ENCODE measurements at places on chromosomes 13 and 19.

GRCh38 chr19:39660661-39661060 lies 4.9 kb downstream of the LGALS16 start:
- no peak for DNase-seq

- peak; percentile 22 for DNase-seq
These were observed 15.4 kb upstream of the SIGLEC6 start for GRCh38 chr19:51546650-51547396.

- DNase-seq, result peak; percentile 91
These were observed 28.2 kb downstream of the KCNC3 start for GRCh38 chr19:50300814-50301606.

DNA sequence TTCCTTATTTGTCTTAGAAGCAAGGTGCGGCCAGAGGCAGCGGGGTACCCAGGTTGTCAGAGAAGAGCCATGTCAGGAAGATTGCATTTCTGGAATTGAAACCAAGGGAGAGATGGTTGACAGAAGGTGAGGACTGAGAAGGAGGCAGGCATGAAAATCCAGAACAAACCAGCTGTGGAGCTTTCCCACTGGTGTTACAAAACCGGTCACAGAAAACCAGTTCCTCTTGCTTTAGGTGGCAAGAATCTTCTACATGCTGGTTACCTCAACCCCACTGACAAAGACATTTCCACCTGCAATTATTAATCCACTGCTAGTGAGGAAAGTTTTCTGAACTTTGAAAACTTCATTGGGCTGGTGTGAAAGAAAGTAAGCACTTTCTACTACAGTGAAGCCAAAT lies 64.0 kb upstream of the MED4 start:
- DNase-seq, result no peak

DNA sequence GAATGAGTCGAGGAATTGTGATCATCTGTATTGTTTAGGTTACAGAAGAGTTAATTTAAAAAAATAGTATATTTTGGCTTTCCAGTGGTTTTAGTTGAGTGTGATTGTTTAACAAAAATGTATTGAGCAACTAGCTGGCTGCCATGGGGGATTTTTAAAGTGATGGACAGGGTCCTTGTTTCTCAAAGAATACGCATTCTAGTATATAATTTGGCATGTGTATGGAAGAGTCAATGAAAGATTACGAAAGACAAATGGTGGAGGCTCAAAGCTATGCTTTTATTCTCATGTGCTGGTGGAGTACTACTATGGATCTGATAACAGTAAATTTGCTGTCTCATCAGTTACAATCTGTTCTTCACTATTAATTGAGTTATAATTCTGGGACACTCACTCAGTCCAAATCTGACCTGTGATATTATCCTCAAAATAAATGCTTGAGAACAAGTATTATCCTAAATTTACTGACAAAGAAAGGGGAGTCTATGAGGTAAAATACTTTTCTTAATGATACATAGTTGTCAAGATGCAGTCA lies 240.0 kb downstream of the GPC6 start:
- DNase-seq, result peak; percentile 33

GRCh38 chr13:75010941-75011340 lies 471.0 kb downstream of the TBC1D4 start:
- no peak for DNase-seq

GRCh38 chr13:51000061-51000460 lies 90.5 kb downstream of the RNASEH2B start:
- no peak for DNase-seq

DNA sequence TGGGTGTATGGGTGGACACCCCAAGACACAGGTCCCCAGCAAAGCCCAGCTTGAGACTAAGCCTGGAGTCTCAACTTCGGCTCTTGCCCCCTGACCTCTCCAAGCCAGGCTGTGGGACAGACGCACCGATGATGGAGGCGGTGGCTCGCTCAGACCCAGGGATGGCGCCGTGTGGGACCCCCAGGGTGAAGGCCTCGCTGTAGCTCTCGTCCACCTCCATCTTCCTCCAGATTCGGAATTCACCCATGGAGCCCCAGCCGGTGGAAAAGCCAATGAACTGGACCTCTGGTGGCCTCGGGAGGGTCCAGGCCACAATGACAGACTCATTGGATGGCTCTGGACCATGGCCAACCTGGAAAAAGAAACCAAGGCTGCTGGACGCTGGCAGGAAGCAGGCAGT lies 39.1 kb downstream of the F2RL3 start:
- no peak for DNase-seq

DNA sequence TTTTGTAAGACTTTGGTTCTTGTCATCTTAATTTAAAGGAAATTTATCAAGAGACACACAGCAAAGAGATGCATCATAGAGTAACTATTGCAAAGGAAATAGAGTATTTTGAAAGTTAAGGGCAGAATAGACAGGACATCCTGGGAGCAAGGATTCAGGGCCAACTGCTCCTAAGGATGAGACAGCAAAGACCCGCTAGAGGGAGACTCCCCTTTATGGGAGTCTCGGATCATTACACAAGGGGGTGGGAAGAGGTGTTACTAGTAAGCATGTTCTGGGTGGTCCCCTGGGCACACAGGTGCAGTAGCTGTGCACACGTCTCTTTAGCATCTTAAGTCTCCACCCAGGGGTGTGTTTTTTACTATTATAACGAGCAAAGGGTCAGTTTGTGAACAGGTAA lies 9.6 kb downstream of the ZSCAN5C start:
- no peak for DNase-seq

DNA sequence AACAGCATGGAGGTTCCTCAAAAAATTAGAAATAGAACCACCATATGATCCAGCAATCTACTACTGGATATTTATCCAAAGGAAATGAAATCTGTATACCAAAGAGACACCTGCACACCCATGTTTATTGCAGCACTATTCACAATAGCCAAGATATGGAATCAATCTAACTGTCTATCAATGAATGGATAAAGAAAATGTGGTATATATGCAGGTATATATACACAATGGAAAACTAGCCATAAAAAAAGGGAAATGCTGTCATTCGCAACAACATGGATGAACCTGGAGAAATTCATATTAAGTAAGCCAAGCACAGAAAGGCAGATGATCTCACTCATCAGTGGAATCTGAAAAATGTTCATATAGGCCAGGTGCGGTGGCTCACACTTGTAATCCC lies 2.5 kb downstream of the ZNF780B start:
- DNase-seq, result no peak

DNA sequence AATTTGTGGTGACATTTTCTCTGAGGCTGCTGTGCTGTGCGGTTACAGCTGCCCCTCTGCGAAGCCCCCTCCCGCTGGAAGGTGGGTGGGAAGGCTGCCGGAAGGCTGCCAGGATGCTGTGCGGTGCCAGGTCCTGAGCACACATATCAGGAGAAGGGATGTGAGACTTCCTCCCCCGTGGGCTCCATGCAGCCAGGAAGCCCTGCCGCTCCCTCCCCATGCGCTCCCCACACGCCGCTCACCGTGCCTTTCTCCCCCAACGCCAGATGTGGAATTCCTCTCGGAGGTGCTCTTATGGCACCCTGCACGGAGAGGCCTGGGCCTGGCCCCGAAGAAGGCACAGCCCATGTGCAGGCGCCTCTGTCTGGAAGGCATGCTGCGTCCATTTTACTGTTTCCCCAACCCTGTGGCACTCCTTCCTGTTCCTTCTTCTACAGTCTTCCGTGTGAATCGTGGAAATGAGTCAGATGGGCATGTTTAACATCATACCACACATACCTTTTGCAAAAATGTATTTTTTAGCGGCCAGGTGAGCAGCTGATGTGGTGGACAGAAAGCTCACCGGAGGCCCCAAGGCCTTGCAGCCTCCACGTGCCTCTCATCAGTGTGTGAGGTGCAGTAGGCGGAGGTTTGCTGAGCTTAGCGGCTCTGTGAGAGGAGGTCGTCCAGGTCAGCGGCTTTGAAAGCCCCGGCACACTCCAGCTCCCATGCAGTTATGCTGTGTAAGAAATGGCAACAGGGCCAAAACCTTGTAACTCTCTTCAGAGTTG lies 88.0 kb downstream of the ATP11A start:
- DNase-seq, result no peak

DNA sequence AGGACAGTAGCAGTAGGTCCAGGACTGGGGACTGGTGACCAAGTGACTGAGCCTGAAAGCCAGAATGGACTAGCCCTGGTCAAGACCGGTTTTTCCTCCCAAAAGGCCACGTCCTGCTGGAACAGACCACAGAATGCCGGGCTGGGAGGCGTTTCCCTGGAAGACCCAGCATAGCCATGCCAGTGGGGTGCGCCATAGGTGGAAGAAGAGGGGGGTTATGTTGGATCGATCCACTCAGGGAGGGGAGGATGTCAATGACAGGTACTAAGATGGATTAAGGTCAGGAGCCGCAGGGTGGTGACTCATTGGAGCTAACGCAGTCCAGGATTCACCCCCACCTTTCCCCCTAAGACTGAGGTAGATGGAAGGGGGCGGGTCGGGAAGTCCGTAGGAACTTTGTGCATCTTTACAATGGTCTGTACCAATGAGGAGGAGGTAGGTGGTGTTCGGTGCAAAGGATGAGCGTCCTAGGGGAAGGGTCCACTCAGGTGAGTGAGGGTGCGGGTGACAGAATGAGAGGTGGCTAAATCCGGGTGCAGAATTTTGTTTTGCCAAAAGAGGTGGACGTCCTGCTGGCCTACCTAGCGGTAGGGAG lies 21.0 kb downstream of the VASP start:
- peak; percentile 40 for DNase-seq

GRCh38 chr13:37118016-37118415 lies 12.6 kb upstream of the CSNK1A1L start:
- no peak for DNase-seq

DNA sequence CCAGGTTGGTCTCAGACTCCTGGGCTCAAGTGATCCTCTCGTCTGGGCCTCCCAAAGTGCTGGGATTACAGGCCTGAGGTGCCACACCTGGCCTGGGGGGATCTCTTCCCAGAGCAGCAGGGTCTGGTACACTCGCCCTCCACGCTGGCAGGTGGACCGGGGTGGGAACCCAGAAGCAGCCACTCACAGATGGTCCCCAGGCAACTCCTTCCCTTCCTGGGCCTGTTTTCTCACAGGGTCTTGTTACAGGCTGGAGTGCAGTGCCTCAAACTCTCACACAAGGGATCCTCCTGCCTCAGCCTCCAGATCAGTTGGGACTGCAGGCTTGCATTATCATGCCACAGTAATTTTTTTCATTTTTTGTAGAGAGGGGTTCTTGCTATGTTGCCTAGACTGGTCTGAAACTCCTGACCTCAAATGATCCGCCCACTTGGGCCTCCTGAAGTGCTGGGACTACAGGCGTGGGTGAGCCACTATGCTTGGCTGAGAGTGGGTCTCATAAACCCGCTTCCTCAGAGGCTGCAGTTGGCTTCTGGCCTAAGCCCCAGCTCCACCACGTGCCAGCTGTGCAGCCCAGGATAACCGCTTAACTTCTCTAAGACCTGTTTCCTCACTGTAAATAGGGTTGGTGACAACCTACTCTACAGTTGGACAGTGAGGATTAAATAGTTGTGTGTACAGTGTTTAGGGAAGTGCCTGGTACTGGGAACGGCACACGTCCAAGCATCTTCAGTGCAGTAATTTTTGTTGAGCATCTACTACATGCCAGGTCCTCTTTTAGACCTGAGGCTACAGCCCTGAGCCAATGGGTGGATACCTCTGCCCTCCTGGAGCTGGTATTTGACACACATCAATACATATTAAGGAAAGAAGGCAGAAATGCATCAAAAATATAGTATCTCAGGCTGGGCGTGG lies 871 bp upstream of the CCER2 start:
- no peak for DNase-seq

GRCh38 chr13:101382086-101382485 lies 34.2 kb downstream of the NALCN start:
- no peak for DNase-seq

DNA sequence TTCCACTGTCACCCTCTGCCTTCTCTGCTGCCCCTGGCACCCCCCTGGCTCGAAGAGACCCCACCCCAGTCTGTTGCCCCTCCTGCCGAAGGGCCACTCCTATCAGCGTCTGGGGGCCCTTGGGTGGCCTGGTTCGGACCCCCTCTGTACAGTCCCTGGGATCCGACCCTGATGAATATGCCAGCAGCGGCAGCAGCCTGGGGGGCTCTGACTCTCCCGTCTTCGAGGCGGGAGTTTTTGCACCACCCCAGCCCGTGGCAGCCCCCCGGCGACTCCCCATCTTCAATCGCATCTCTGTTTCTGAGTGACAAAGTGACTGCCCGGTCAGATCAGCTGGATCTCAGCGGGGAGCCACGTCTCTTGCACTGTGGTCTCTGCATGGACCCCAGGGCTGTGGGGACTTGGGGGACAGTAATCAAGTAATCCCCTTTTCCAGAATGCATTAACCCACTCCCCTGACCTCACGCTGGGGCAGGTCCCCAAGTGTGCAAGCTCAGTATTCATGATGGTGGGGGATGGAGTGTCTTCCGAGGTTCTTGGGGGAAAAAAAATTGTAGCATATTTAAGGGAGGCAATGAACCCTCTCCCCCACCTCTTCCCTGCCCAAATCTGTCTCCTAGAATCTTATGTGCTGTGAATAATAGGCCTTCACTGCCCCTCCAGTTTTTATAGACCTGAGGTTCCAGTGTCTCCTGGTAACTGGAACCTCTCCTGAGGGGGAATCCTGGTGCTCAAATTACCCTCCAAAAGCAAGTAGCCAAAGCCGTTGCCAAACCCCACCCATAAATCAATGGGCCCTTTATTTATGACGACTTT lies 2.0 kb downstream of the ZFP36 start:
- DNase-seq, result peak; percentile 46

DNA sequence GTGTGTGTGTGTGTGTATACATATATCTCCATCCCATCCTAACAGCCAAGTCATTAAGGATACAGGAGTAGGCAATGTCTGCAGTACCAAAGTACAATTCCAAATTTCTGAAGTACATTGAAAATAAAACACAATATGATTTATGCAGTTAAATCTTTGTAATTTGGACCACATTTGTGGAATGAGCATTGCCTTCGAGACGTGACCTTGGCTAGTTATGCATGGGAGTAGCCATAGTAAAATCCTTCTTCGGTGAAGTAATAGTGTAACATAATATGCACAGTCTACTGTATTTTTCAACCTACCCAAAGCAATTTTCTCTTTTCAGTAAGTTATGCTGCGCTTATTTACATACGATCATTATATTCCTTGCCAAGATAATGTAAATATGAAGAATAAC lies 665.7 kb upstream of the GPC6 start:
- no peak for DNase-seq

- DNase-seq, result peak; percentile 73
These were observed 523.0 kb upstream of the SLITRK1 start for GRCh38 chr13:84405286-84405685.

GRCh38 chr13:79528759-79529191 lies 47.8 kb downstream of the NDFIP2 start:
- peak; percentile 23 for DNase-seq

DNA sequence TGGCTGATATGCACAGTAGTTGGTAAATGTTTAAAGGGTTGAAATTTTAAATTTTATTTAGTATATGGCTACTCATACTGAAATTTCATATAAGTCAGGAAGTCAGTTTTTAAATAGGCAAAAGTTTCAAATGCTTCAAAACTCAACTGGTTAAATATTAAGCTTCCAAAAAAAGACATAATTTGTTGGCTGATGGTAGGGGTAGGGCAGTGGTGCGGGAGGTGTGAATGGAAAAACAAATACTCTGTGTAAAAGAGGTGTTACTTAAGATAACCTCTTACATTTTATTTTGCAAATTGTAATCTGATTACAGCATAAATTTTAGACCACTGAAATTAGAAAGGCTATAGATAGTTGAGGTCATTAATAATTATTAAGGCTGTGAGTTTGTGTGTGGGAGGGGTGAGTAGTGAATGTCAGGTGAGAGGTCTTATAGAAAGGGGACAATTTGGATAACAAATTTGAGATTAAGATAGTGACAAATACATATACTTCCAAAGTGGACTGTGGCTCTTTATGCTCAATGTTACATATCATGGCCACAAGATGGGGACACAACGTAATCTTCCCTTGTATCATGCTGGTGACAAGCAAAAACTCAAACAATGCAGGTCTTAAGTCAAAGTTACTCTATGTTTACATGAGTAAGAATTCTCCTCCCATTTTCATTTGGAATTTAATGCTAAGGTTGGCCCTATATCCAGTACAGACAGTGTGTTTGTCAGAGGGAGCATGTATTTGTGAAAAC lies 36.6 kb upstream of the OXGR1 start:
- DNase-seq, result peak; percentile 86

Data from iris pigment epithelial cell (primary cell).